ENCODE measurements at places on chromosomes 1 and 21.

GRCh38 chr1:178407215-178407614 lies 89.5 kb downstream of the CLEC20A start:
- DNase-seq, result no peak

GRCh38 chr1:76595024-76595423 lies 272.3 kb upstream of the ST6GALNAC5 start:
- DNase-seq, result no peak

GRCh38 chr1:152442765-152443164 lies 28.7 kb upstream of the CRNN start:
- DNase-seq, result peak; percentile 24

DNA sequence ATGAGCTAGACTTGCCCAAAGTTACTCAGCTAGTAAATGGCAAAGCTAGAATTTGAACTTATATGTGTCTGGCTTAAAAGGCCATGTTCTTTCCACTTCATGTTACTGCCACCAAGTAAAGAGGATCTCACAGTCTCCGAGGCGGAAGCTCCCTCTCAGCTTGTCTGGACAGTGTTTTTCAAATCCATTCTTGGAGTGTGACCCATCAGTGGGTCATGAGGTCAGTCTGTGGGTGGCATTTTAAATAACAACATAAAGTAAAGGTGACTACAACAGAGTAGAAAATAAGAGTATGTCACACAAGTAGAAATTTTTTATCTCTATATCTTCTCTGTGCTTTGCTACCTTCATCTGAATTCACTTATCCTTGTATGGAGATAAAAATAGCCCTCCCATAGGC lies 3.2 kb upstream of the HMGB4 start:
- DNase-seq, result no peak

- peak; percentile 16 for DNase-seq
Observed at GRCh38 chr21:34737115-34737514, 68.3 kb downstream of the CLIC6 start.

DNA sequence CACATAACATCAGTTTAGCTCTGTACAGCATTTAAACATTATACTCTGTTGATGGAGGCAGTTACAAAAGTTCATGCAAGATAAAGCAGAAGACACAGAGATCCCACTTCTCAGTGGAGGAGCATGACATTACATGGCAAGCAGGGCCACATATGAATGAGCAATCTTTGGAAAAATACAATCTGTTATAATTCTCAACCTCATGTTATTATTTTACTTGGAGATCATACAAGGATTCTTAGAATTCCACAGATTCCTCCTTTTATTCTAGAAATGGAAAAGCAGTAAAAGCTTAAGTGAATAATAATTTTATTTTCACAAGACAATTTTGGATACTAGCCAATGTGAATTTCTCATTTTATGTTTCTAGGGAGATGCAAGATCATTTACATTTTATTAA lies 66.6 kb downstream of the IFI44 start:
- no peak for DNase-seq

- no peak for DNase-seq
Observed at GRCh38 chr21:21030311-21030710, 32.1 kb downstream of the NCAM2 start.

DNA sequence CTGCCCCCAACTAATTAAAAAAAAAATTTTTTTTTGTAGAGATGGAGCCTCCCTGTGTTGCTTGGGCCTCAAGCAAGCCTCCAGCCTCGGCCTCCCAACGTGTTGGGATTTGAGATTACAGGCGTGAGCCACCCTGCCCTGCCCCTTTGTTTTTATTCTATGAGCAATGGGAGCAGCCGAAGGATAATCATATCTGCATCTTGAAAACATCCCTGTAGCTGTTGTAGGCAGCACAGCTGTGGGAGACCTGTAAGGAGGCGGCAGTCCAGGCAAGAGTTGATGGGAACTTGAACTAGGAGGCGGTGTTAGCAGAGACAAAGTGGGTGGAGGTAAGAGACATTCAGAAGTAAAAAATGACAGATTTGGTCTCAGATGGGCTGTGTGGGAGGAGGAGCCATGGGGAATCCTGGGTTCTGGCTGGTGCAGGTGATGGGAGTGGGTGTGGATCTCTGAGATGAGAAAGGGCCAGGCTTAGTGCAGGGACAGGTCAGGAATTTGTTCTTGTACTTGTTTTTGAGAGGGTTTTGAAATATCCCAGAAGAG lies 31.3 kb downstream of the STUM start:
- no peak for DNase-seq

DNA sequence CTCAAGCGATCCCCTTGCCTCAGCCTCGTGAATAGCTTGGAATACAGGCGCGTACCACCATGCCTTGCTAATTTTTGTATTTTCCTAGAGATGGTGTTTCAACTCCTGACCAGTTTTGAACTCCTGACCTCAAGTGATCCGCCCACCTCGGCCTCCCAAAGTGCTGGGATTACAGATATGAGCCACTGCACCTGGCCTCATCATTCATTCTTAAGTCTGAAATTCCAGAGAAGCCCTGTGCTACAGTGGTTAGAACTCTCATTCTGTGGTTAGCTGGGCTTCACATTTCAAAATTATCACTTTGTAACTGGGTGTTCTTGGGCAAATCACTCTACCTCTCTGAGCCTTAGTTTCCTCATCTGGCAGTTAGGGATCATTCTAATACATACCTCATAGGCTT lies 86.1 kb upstream of the POU3F1 start:
- peak; percentile 45 for DNase-seq

DNA sequence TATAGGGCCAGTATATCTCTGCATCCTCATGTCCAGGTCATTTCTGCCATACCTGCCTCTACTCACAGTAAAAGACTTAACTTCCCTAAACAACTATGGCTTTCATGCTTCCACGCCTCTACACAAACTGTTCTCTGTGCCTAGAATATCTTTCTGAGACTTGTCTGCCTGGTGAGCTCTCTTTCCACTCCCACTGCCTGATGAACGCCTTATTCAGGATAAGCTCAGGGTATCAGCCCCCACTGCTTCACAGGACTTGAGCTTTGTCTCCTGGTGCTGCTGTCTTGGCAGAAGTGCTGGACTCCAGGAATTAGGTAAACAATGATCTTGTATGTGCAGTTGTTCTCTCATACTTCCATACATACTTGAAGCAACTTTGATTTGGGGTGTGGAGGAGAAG lies 4.8 kb upstream of the DDX20 start:
- DNase-seq, result no peak

DNA sequence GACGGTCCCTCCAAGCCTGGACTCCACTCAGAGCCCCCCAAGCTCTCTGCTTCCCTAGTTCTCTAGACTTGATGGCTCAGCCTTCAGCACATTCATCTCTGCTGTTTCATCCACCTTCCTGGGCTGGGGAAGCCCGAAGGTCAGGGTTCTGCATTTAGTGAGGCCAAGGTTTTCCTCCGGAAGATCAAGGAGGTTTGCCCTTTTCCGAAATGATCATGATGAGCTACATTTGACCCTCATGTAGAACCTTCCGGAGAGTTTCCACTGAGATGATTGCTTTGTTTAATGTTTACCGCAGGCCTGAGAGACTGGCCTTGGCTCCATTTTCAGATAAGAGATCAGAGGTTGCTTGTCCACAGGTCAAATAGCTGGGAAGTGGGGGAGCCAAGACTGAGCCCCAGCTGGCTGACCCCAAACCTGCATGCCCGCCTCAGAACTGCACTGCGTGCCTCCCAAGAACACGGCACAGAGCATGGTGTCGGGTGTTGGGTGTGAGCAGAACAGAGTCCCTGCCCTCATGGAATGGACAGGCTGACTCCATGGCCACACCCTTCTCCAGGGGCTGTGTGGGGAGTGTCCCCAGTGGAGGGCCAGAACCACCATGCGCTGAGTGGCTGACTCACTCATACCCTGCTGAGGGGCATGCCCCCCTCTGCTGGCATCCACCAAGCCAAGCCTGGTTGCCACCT lies 200.8 kb upstream of the TMEM51 start:
- peak; percentile 20 for DNase-seq

- no peak for DNase-seq
Observed at GRCh38 chr1:95437011-95437410, 203.0 kb downstream of the RWDD3 start.

GRCh38 chr21:46517361-46517760 lies 58.7 kb downstream of the DIP2A start:
- DNase-seq, result no peak

DNA sequence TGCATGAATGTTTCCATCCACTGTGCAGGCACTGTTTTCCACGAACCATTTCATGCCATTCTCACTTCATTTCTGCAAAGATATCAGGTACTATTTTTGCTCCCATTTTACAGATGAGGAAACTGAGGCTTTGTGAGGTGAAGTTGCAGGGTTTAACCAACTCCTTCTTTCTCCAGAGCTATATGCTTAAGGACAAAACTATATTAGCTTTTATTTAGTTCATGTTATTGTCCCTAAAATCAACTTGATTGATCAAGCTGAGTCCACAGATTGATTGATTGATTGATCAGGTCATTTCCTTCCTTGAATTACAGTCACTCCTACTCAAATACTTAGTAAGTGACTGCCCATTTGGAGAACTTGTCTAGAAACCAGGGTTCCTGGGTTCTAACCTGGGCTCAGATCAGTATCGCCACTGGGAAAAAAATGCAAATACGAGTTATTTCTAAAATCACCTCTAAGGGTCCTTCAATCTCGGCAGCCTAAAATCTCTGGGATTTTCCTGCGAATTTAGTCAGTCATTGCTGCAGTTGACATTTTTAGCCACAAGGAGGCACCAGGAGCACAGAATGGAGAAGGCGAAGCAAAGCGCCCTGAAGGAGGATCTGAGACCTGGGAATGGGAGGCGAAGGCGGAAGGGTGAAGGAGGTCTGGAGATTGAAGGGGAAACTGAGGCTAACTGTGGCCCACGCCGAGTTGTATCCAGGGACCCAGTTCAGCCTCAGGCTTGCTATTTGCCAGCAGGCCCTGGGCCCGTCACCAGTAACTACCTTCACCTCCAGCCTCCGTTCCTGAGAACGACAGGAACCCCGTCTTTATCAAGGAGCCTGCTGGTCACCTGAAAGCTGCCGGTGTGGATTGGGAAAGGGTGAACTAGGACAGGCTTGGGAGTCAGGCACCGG lies 14.3 kb upstream of the MUL1 start:
- DNase-seq, result peak; percentile 49

DNA sequence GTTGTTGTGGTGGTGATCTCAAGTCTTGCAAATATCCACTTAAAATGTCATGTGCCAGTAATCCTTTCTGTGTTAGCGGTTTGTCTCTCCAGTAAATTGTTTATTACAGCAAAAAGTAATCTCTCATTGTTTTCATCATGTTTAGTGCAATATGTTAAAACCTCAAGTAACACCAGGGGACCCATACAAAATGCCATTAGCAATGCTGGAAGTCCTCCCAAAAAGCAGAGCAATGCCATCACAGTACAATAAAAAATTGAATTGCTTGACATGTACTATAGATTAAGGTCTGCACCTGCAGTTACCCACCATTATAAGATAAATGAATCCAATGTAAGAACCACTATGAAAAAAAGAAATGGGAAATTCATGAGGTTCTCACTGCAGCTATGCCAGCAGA lies 1606.5 kb downstream of the BRINP3 start:
- no peak for DNase-seq

GRCh38 chr1:220702733-220703270 lies 12.6 kb downstream of the C1orf115 start:
- no peak for DNase-seq

Data from RCC 7860 (cell line).